ENCODE measurements at places on chromosomes 11 and 22.

DNA sequence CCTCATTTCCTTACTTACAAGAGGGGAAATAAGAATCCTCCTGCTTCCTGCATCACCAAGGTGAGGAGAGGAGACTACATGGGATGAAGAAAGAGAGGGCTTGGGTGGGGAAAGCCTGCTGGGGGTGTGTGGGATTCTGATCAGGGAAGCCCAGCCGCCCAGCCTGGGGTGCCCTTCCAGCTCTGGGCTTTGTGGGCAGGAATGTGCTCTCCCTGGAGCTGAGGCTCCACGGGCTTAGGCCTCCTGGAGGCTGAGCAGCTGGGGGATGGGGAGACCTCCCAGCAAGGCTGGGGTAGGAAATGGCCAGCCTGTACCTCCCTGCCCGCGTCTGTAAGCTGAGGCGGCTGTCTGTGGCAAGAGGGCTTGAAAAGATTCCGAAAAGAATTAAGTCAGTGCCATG, 206.1 kb downstream of the GRIK4 start:
- DNase-seq: no peak

DNA sequence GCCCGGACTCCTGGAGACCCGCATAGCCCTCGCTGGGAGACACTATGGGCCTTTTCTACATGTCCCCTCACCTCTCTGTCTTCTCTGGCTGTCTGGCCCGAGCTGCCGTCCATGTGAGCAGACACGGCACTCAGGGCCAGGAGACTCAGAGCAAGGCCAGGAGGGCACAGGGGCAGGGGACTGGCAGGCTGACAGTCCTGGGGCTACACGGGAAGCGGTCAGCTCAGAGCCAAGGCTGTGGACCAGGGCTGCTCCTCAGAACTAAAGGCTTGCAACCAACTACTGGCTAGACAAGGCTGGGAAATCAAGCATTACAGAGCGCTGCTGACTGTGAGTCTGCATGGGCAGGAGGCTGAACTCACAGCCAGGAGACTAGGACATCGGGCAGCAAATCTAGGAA, 56.1 kb upstream of the CDON start:
- DNase-seq: no peak

DNA sequence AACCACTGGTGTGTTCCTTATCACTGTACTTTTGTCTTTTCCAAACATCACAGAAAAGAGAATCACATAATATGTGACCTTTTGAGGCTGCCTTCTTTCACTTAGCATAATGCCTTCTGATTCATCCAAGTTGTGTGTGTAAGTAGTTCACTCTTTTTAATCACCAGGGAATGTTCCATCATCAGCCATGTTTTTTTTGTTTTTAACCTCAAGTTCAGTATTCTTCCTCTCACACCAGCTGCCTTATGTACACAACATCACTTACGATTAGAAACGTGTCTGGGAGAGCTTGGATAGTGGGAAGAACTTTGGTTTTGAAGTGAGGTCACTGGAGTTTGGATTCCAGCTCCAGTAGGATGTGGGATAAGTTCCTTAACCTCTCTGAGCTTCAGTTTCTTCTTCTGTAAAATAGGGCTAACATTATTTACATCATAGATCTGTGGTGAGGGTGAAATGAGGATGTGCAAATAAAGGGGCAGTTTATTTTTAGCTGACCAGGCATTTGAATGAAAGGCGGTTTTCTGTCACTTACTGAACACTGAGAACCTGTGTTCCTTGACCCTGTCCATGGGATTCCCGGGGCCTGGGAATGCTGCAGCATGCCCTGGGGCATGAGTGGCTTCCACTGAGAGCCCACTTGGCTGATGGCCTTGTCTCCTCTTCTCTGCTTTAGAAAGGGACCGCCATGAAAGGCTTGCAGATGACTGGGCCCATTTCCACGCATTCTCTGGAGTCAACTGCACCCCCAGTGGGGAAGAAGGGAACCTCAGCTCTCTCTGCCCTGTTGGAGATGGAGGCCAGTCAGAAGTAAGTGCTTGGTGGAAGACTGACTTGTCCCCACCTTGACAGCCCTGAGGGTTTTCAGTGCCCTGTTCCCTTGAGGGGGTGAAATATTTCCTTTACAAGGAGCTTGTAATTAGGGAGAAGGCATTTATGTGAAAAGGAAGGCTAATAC, 92.6 kb downstream of the DEPDC5 start:
- DNase-seq: no peak

GRCh38 chr11:68574308-68574707, 110.0 kb upstream of the GAL start:
- DNase-seq: no peak

DNA sequence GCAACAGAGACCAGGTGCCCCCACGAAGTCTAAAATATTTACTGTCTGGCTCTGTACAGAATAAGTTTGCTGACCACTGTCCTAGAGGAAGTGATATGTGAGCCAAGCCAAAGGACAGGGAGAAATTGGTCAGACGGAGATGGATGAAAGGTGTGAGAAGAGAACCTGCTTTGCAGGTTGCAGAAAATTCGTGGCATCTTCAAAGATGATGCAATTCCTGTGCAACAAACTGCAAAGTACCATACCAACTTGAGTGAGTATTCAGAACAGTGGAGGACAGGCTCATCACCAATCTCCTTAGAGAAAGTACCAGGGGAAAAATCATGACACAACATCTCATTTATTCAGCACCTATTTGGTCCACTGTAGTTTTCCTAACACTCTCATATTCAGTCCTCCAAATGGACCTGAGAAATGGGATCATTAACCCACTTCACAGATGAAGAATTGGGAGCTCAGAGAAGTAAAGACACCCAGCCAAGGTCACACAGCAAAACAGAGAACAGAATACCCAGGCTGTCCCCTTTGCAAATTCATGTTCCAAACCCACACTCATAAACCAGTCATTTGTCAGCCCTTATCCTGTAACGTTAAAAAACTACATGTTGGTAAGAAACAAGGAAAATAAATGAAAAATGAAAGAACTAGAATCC, 536.8 kb downstream of the MIAT start:
- DNase-seq: no peak

DNA sequence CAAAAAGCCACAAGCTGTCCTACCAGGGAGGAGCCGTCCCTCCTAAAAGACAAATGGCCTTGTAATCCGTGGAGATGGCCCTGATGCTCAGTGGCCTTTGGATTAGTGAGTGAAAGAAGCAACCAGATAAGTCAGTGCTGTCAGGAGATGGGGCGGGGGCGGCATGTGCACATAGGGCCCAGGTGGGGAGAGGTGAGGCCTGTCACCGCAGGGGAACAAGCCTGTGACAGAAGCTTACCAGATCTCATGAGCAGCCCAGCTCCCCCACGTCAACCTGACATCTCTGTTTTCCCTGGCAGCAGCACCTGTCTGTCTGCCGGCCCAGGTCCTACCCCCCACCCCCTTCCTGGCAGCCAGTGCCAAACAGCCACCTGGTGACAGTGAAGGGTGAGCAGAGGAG, 162.6 kb downstream of the BUD13 start:
- no peak for DNase-seq

DNA sequence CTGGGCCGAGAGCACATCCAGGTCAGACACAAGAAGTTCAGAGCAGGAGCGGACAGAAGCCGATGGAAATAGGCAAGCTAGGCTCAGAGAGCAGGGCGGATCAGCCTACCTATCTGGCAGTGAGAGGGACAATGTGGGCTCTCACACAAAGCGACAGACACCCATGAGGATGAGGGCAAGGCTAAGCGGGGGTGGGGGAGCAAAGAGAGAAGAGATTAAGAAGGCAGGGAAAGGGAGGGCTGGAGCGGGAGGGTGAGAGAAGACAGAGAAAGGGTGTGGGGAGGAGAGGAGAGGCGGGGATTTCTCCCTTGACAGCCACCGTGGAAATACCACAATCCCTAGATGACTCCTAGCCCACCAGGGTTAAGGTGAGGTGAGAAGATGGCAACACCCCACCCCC, 57.9 kb downstream of the BUD13 start:
- no peak for DNase-seq

DNA sequence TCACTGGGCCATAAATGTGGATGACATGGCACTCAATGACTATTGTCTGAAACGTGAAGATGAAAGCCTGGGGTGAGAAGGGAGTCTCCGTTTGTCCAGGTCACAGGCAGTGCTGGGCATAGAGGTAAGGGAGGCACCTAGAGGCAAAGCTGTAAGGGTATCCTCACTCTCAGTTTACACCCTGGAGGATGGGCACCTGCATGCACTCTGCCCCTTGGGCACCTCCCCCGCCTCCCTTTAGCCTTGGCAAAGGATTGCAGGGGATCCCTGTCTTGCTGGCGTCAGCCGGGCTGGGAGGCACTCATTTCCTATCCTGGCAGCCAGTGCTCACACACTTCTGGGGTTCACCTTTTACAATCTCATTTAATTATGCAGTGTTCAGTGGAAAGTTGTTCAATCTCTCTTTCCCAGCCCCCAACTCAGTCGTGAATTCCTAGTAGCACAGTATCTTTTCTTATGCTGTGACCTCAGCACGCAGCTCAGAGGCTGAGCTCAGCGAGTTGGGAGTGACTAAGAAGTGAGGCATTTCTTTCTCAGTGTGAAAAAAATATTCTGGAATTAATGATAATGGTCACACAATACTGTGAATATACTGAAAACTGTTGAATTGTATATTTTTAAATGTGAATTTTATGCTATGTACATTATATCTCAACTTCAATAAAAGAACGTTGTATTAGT, 866.6 kb downstream of the BRD1 start:
- DNase-seq: no peak

DNA sequence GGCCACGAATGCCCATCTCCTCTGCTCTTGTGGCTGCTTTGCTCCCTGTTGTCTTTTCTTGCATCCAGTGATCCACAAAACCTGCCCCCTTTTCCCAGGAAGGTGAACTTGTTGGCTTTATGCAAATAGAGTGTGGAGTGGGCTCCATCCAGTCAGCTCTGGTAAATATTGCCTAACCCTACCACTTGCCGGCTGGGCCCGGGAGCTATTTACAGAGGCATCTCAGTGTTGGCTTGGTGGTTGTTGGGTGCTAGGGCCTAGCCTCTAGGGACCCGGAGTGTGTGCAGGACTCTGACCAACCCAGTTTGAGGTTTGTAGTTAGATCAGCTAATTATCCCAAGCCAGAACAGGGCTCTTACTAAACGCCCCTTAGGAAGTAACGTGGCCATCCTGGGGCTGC, 40.8 kb upstream of the TLCD5 start:
- DNase-seq: no peak

DNA sequence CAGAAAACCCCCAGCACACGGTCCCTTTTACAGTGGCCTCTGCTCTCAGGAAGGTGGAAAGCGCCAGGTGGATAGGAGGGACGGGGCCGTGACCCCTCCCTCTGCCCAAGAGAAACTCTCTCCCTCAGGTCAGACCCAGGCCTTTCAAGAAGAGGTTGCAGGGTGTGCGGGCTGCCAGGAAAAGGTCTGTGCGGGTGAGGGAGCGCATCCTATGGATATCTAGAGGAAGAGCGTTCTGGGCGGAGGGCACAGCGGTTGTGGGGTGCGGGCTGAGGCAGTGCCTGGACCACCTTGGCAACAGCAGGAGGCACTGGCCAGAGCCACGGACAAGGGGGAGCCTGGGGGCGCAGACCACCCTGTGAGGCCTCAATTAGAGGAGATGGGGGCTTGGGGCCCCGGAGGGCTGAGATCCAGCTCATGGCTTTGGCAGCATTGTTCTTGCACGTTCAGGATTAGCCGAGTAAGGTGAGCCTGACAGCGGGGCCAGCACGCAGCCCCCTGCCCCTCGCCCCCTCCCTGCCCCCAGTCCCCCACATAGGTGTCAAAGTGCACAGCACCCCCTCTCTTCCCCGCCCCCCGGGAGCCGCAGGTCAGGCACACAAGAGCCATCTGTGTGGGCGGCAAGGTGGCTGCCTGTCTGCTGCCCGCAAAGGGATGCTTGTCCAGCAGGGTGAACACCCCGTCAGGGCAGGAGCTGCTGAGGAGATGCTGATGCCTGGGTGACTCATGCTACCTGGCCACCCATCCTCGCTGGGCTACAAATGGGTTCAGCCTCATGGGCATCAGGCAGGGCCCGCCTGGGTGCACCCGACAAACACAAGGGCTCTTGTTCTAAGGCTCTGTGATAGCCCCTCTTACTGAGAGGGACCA, 92.8 kb upstream of the KCNQ1OT1 start:
- no peak for DNase-seq

GRCh38 chr11:13116491-13116890, 107.4 kb downstream of the RASSF10 start:
- no peak for DNase-seq

- DNase-seq: no peak
Observed at GRCh38 chr22:28938286-28938833, 55.0 kb downstream of the ZNRF3 start.

GRCh38 chr11:26947379-26947844, 46.5 kb upstream of the FIBIN start:
- no peak for DNase-seq
